ENCODE measurements at places on chromosomes 6 and 20.

- DNase-seq = no peak
Measured at GRCh38 chr20:32487381-32487780, 97.8 kb downstream of the NOL4L start.

GRCh38 chr20:45187693-45188092 lies 13.0 kb downstream of the PI3 start:
- DNase-seq = no peak

- no peak for DNase-seq
Measured at GRCh38 chr20:33541797-33542196, 51.9 kb downstream of the CBFA2T2 start.

- DNase-seq = no peak
Measured at GRCh38 chr20:58603721-58604120, 47.4 kb upstream of the STX16 start.

GRCh38 chr20:31856516-31856915 lies 11.1 kb upstream of the FOXS1 start:
- no peak for DNase-seq

GRCh38 chr20:2815242-2815900 lies 584 bp downstream of the C20orf141 start:
- DNase-seq = no peak

DNA sequence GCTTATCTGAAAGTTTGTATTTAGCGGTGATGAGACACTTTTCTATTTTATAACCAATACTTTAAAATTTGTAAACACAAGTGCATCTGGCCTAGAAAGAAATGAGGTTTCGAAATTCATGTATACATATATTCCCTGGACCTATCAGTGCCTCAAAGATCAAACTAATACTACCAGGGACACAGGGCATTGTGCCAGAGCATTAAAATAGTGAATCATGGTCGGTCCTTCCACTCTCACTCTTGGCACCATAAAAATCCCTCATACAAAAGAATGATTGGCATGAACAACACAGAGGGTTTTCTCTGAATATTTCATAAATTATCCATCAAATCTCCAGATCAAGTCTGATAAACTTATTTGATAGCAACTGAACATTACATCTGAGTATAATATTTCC lies 62.0 kb downstream of the MMUT start:
- no peak for DNase-seq

GRCh38 chr6:45898941-45899682 lies 116.5 kb downstream of the CLIC5 start:
- no peak for DNase-seq

DNA sequence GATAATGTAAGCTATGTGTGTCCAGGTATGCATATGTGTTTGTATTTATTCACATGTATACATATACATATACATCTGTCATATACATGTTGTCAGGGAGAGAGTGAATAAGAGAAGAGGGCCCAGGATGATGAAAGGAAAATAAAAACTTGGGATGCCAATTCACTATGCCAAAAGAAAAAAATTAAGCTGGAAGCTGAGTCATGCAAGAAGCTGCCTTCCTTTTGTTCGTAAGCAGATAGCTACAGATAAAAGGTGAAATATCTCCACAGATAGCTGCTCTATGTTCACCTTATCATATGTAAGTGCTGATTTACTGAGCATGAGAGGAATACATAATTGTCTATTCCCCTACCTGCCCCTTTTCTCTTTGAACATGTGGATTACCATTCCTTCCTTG lies 579.9 kb downstream of the EPM2A start:
- DNase-seq = no peak

DNA sequence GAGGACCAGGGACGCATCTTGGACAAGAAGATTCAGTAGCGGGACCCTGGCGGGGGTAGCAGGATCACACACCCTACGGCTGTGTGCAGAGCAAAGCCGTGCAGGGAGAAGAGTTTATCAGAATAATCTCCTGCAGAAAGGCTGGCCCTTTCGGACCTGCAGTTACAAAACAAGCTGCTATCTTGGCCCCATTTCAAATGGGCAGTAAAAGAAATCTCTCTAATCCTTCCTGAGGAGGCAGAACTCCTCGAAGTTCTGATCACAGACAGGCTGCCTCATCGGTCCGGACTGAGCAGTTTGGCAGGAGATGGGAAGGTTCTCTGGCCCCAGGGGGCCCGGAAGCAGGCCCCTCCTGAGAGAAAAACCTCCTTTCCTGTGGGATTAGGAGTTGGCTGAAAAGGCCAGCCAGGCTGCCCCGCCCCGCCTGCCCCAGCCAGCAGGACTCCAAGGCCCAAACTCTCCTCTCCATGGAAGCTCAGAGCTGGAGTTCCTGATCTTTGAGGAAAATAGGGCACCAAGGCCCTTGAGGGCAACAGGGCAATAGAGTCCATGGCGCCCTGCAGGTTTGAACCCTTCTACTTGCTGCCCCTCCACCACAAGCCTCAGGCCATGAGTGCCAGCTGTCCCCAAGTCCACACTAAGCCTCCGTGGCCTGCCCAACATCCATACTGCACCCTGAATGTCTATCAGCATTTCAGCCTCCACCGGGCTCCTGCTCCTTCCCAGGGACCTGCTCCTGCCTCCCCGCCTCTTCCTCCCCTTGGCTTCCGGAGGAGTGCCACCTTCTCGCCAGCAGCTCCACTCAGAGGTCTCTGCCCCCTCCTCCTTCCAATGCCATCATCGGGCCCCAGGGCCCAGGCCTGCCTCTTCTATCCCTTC lies 141.3 kb downstream of the PREX1 start:
- DNase-seq = no peak

DNA sequence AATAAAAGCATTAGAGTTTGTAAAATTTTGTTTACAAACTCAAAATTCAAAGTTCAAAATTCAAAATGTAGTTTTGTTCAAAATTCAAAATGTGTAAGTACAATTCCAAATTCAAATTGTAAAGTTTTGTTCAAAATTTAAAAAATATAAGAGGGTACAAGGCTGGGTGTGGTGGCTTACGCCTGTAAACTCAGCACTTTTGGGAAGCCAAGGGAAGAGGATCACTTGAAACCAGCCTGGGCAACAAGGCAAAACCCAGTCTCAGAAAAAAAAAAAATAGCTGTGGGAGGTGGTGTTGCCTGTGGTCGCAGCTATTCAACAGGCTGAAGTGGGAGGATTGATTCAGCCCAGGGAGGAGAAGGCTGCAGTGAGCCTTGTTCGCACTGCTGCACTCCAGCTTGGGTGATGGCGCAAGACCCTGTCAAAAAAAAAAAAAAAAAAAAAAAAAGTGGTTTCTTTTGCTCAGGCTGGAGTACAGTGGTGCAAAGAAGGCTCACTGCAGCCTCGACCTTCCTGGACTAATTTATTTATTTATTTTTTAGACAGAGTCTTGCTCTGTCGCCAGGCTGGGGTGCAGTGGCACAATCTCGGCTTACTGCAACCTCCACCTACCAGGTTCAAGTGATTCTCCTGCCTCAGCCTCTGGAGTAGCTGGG lies 5.4 kb upstream of the ZBTB12 start:
- no peak for DNase-seq

DNA sequence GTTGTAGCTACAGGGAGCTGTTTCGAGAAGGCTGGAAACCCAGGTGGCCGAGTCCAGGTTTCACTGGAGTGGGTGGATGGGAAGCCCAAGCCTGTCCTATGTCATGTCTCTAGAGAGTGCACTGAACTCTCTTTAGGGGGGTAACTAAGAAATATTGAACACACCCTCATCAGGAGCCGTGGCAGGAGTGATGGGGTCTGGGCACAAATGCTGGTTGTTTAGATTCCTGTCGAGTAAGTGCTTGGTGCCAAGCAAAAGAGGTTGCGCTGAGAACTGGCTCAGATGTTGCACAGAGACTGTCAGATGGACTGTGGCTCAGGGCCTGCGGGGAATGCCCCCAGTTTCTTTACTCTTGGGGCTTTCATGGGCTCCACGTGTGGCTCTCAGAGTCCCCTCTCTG lies 7.3 kb upstream of the FAM209A start:
- no peak for DNase-seq

DNA sequence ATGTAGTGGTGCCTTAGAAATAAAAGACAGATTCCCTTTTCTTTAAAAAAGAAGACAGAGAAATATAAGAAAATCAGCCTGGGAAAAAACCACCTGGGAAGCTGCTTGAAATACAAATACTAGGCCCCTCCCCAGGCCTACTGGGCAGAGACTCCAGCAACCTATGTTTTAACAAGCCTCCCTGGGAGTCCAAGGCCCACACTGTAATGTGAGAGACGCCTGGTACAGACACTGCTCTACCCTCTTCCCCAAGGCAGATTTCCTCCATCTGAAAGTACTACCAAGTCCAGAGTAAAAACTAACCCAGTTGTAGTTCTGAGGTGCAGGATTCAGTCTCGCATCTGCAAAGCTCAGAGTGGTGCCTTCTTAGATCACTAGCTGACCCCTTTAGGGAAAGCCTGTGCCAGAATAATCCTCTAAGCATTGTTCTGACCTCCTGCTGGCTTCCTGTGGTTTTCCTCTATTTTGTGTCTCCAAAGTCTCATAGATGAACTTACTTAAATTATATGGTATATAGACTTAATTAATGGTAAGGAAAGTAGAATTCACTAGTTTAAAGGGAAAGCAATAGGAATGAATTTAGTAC lies 270.2 kb upstream of the SLC35B3 start:
- DNase-seq = no peak

DNA sequence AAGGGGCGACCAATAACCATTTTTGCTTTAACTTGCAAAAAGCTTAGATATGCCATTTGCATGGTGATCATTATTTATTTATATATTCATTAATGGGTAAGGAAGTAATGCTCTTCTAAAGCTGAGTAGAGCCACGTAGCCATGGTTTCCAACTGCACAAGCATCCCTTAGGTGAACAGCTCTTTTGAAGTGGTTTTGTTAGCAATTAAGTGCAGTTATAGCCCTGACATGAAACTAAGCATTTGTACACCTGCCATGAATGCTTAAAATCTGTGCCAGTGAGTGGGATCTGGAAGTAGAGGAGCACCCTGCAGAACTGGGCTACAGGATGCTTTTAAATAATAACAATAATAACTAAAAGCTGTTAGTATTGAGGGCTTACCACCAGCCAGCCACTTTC lies 19.1 kb downstream of the TRAF3IP2 start:
- no peak for DNase-seq

GRCh38 chr6:53937461-53937860 lies 142.7 kb downstream of the LRRC1 start:
- DNase-seq = no peak

GRCh38 chr20:58194175-58194791 lies 34.2 kb downstream of the ANKRD60 start:
- no peak for DNase-seq

- DNase-seq = no peak
Measured at GRCh38 chr20:46237227-46237626, 71.1 kb downstream of the CDH22 start.

GRCh38 chr6:22668307-22668706 lies 98.9 kb downstream of the HDGFL1 start:
- no peak for DNase-seq

- DNase-seq = no peak
Measured at GRCh38 chr6:25975923-25976560, 13.4 kb downstream of the TRIM38 start.

DNA sequence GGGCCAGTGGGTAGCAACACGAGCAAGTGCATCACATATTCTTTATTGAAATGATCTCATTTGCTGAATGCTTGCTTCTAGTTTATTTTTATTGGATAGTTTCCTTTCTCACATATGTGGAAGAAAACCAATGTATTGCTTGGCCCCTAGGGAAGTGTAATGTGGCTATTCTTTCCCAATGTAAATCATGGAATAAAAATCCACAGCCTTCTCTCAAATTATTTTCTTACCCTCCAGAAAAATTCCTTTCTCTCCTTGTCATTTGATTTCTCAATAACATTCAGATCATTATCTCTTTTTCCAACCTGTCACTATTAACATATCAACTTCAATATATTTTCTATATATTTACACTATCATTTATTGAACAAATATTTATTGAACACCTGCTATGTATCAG lies 51.9 kb upstream of the PTPRK start:
- no peak for DNase-seq

DNA sequence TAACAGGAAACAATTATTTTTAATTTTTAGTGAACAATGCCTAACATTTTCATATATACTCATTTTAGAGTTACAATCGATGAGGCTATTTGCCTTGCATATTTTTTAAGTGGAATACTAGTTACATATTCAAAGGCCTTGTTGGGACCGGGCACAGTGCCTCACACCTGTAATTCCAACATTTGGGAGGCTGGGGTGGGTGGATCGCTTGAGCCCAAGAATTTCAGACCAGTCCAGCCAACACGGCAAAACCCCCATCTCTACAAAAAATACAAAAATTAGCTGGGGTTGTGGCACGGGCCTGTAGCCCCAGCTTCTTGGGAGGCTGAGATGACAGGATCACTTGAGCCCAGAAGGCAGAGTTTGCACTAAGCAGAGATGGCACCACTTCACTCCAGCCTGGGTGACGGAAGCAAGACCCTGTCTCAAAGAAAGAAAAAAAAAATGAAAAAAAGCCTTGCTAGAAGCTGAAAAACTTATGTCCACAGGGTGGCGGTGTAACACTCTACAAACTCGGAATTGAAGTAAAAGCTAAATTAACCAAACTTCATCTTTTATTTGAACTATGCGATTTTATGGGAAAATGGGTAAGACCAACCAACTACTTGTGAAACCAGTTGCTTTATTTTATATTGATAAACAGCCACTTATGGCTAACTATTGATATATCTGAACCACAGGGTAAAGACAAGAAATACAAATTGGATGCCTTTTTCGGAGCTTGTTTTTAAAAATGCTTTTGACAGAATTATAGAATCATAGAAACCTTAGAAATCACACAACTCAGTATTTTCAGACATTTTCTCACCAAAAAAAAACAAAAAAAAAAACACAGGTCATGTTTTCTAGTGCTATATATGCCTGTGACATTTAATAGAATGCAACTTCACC lies 24.1 kb upstream of the ROS1 start:
- peak; percentile 70 for DNase-seq

GRCh38 chr6:26554697-26555504 lies 16.7 kb downstream of the HMGN4 start:
- DNase-seq = peak; percentile 76

DNA sequence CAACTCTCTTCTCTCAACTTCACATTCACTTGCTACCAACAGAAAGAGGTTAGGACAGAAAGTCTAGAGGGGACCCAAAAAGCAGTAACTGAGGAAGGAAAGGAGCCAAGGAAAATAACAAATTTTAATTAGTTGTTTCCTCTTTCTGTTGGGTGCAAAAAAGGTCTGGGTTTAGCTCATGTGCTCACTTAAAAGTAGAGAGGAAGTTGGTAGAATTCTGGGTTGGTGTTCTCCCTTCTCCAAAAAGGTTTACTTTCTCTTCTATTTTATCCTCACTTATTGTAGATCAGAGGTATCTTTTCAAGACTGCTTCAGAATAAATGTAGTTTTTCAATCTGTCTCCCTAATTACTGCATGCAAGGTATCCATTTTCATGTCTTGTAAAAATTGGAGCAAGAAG lies 42.8 kb downstream of the MAP3K7 start:
- DNase-seq = no peak

GRCh38 chr6:2197177-2197671 lies 48.2 kb downstream of the GMDS start:
- DNase-seq = no peak

GRCh38 chr6:63745784-63746183 lies 110.2 kb downstream of the PHF3 start:
- DNase-seq = no peak

- no peak for DNase-seq
Measured at GRCh38 chr20:9573335-9574151, 59.2 kb downstream of the LAMP5 start.
